T-helper 1 cell (primary cell): ENCODE measurements at places on chromosomes 5 and 9.

- no peak for DNase-seq
These were observed 29.0 kb downstream of the HK3 start for GRCh38 chr5:176870110-176870591.

DNA sequence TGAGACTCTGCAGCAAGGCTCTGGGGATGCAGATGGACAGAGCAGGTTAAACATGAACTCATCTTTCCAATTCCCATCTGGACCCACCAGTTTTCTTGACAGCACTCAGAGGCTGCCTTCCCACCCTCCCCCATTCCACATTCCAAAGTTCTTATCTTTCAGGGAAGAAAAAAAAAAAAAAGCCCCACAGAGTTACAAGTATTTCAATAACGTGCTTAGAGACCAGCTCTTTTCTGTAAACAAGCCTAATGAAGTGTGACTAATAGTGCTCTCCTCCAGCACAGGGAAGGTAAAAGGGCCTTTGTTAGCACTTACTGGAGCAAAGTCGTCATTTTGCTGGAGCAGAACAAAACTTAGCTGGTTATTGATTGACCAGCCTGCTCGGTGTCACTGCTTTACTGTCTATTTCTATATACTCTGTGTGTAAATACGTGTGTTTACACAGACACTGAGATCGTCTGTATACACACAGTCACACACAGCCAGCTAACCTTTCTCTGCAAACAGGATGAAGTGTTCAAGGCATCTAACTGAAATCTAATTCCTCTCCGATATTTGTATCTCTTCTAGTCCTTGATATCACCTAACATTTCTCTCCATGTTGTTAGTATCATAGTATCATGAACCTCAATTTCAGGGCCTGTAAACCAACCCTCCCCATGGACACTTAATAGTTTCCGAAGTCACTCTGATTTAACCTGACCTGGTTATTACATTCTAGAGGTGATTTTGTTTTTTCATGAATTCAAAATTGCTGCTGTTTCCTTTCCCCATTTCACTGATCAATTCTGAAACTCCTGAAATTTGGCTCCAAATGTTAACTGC lies 84.9 kb downstream of the ZNF608 start:
- no peak for DNase-seq

- DNase-seq, result no peak
These were observed 483.4 kb downstream of the SPATA31A7 start for GRCh38 chr9:61673247-61673646.

GRCh38 chr5:54148067-54148845 lies 162.1 kb downstream of the ARL15 start:
- no peak for DNase-seq

DNA sequence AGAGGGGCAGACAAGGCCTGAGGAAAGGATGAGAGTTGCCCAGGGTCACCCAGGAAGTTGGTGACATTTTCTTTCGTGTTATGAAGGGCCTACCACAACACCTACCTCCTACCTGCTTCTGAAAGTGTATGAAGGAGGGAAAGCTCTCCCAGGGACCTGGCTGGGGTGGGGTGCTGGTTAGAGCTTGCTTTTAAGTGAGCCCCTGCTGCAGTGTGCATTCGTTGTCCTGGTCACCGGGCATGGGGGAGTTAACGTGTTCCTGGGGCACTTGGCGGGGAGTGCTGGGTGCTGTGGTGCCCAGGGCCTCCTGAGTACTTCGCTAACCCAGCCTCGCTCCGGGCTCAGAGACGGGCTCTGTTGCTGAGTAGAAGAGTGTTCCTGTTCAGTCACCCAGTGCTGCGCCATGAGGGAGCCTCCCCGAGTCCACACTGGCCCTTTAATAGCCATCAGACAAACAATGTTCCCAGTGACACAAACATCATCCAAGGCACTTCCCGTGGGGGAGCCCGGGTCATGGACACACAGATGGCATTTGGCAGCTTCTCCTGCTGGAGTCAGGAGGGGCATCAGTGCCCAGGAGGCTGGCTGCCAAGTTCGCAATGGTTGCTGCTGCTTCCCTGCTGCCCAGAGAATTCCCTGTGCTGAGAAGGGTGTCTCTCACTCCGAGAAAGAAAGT lies 85.7 kb downstream of the AMBP start:
- no peak for DNase-seq
